ENCODE measurements at places on chromosomes 16 and 17. TPM values are rescaled to one million over a fixed set of nuclear protein-coding genes. Genes with fewer than 3 reads are reported as not detected.

DNA sequence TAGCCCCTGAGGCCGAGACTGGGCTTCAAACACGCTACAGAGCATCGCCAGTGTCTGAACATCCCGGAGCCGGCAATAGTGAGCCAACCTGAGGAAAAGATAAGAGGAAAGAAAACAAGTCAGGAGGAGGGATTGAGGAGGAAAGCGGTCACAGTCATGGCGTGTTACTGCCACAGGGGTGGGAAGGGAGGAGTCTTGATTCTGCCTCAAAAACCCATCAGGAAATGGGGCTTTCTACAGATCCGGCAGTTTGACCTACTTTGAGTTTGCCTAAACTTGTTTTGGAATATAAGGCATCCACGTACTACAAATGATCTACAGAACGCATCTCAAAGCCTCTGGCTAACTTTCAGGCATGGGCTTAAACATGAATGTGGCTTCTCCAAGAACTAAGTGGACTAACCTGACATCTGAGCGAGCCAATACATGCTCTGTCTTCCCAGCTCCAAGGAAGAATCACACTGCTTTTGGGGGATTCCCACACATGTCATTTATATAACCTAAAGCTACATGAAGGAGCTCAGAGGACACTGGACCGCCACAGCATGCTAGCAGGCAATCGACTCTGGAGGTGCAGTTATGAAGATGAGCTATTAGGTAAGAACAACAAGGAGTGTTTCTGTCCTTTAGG, 96.6 kb downstream of the WDR59 start:
- H3K27ac ChIP-seq: no peak overlapping the region
- peaks cover 3% of the 10 kb centered on the region for H3K4me1 ChIP-seq
- DNase-seq: no peak
- H3K4me3 ChIP-seq: no peak overlapping the region

The CTDNEP1 gene
- total RNA-seq: 158 TPM

DNA sequence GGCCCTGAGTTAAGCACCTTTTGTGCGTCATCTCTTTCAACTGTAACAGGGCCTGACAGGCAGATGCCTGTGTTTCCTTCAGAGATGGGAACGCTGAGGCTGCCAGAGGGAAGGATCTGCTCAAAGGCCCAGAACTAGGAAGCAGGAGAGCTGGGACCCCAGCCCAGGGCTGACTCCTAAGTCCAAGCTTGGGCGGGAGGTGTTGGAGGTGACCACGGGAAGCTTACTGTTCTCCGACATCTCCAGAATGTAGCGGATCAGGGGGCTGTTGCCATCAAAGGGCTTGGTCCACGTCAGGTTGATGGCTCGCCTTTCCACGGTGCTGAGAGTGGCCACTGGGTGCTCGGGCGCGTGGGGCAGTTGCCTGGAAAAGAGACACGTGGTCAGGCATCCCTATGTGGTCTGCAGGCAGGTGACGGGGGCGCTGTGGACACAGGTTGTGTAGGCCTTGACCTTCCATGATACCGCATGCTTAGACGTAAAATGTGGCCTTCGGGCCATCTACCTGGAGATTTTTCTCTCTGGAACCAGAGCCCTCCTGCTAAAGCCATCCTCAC, 111.4 kb upstream of the CDC42EP4 start:
- no peaks in the 10 kb centered on the region for H3K27me3 ChIP-seq
- H3K36me3 ChIP-seq: no peaks in the 10 kb centered on the region
- H3K4me1 ChIP-seq: no peaks in the 10 kb centered on the region
- DNase-seq: no peak

DNA sequence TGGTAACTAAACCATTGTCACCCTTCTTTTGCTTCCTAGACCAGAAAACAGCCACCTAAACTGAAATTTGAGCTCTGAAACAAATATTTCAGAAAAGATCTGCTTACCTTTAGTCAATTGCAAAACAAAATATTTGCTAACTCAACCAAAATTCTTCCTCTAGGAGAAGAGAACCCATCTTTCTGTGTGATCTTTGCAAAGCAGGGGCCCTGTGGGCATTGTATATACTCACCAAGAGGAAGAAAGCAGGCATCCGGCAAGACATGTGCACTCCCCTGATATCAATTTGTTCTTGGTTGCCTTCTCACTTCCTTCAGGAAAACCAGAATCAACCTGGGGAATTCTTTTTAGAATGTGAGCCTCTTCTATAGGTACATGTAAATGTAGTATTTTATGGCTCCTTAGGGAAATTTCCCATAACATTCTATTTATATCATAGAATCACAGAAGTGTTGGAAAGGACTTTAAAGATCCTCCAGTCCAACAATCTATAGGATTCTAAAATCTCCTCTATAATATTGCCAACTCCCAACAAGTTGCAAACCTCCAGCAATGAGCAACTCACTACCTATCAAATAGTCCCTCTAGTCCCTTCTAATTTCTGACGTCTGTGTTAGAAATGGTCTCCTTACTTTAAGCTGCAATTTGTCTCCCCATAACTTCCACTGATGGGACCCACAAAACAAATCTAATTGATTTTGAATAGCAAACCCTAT, 966 bp downstream of the SLFN14 start:
- H3K27ac ChIP-seq: no peak overlapping the region
- peaks cover 8% of the 10 kb centered on the region for H3K27me3 ChIP-seq
- no peaks in the 10 kb centered on the region for H3K36me3 ChIP-seq
- DNase-seq: no peak
- H3K4me1 ChIP-seq: peaks cover 4% of the 10 kb centered on the region

DNA sequence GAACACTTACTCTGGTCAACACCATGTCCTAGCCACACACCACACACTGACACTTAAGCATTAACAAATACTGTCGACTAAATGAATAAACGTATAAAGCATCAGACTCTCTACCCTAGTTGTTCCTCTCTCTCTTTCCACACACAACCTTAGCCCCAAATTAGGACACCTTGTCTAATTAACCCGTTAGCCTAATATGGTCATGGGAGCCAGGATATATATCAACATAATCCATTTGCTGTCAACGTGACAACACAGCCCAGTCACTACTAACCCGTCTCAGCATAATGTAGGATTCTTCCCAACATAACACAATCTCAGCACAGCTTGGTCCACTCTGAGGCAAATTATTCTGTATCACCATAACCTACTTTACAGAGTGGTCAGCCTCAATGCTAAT, 2.2 kb downstream of the DVL2 start:
- no peak overlapping the region for H3K27ac ChIP-seq
- DNase-seq: no peak
- H3K36me3 ChIP-seq: peaks cover 53% of the 10 kb centered on the region
- H3K27me3 ChIP-seq: no peaks in the 10 kb centered on the region
- peaks cover 51% of the 10 kb centered on the region for H3K4me1 ChIP-seq
- peak overlapping the region; percentile 97 for H3K4me3 ChIP-seq

DNA sequence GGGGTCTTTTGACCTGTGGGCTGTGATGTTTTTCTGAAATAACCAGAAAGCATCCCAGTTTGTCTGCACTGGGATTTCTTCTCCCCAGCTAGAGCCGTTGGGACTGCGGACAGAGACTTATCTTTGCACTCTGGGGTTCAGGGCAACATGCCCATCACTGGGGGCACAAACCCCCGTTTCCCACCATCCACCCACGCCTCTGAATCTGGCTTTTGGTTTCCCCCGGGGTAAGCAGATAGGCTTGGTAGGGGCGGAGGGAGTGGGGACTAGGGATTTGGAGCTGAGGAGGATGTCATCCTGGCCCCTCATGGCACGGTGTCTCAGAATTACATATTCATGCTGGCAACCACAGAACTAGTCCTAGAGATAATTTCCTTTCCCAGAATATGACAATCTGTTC, 68.6 kb downstream of the CCDC182 start:
- no peak for DNase-seq
- H3K27me3 ChIP-seq: no peaks in the 10 kb centered on the region
- no peak overlapping the region for H3K27ac ChIP-seq
- no peak overlapping the region for H3K4me3 ChIP-seq

Data from activated CD4-positive, alpha-beta T cell treated with anti-CD3 and anti-CD28 coated beads for 36 hours (primary cell).